NCI-H460 (cell line): ENCODE measurements at places on chromosomes 6 and 20. TPM values are rescaled to one million over a fixed set of nuclear protein-coding genes. Genes with fewer than 3 reads are reported as not detected.

DNA sequence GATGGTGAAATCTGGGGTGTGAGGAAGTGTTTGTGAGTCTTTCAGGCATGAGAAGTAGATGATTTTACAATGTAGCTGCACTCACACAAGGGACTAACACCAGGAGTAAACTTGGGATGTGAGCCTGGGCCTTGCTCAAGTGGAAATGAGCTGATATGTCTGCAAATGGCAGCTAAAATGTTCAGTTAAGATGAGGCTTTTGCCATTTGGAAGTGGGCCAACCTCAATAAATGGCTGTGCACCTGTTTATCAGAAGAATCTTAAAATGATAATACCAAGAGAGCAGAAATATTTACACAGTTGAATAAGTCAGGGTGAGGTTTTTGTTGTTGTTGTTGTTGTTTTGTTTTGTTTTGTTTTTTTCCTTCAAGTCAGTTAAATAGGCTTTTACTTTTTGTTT lies 25.7 kb upstream of the KLHL31 start:
- no peak for DNase-seq

The SLC12A5 gene
- not detected in 2 replicates for total RNA-seq

GRCh38 chr6:17962436-17963031 lies 24.9 kb downstream of the KIF13A start:
- DNase-seq, result no peak

GRCh38 chr6:43823879-43824702 lies 54.1 kb downstream of the VEGFA start:
- no peak for DNase-seq

GRCh38 chr20:308427-309038 lies 11.2 kb downstream of the ZCCHC3 start:
- DNase-seq, result no peak

DNA sequence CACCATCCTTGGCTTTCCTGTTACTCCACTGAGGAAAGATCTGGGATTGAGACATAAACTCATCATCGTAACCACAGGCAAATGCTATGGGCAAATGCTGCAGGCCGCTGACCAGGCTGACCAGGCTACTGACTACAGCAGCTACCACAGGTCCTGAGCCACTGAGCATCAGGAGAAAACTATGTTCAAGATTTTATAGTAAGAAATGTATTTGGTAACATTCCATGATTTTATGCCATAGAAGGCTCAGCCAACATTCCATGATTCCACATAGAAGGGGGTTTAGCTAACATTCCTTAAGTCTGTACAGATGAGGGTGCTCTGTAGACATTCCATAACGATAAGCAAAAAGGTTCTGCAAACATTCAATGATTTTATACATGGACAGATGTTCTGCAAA lies 16.1 kb upstream of the B4GALT5 start:
- DNase-seq, result no peak

DNA sequence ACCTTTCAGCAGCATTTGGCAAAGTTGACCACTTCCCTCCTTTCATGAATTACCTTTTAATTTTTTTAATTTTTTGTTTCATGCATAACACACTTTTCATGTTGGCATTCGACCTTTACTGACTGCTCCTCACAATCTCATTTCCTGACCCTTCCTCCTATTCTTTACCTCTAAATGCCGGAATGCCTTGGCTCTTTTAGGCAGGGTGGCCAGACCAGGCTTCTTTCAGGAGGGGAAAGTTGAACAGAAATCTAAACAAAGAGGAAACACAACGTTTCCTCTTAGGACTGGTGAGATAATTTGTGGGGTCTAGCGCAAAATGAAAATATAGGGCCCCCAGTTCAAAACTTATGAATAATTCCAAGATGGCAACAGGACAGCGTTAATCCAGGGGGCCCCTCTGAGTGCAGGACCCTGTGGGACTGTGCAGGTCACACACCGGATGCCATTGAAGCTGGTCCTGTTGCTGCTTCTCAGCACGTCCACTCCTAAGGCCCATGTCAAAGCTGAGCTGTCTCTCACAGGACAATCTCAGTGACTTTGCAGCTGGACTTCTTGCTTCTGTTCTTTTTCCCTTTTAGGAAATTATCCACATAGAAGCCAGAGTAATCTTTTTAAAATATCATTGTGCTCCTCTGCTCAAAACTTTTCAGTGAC lies 313.8 kb downstream of the HDGFL1 start:
- no peak for DNase-seq

DNA sequence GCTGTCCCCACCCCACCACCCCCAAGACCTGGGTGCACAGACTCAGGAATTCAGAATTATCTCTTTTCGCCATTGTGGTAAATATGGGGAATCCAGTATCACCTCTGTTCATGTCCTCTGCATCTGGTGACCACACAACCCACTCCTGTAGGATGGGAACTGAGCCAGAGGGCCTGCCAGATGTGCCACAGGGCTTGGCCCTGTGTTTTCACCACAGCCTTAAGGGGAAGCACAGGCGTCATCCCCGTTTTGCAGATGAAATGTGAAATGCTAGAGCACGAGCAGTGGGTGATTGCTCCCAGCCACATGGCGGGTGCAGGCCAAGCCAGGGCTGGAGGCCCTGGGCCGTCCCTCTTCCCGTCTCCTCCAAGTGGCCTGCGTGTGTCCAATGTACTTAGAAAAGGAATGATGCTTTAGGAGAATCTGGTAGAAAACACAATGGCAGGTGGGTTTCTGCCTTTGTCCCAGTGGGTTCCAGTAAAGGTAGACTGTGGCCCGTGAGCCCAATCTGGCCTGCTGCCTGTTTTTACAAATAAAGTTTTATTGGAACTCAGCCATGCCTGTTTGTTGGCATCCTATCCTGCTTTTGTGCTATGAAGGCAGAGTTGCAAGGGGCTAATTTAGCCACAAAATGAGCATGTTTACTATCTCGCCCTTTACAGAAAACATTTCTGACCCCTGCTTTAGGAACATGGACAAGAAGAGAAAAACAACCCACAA lies 309.2 kb downstream of the CDH4 start:
- no peak for DNase-seq

DNA sequence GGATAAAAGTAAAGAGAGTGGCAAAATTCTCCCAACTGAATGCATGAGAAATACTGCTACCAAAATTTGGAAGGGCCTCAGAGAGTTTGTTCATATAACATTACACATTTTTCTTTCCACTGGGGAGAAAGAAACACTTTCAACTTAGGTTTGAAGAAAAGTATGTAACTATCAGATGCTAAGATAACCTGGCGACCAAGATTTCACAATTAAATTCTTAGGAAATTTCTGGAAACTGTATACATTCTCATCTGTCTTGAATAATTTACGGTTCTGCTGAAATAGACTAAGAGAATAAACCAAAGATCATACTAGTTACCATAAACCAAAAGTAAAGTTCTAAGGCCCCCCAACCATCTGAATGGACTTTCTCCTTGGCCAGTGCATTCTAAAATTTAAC lies 413.0 kb upstream of the RUNX2 start:
- no peak for DNase-seq

DNA sequence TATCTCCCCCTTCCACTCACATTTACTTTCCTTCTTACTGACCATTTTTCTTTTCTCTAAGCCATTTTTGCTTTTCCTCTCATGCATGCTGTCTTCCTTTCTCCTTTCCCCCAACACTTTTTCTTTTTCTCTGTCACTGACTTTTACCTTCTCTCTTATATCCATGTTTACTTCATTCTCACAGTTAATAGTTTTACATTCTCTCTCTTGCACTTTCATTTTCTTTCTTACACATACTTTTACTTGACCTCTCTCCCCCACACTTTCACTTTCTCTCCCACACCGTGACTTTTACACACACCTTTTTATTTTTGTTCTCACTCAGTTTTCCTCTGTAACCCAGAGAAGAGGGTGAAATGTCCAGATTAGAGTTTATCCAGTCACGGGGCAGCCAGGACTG lies 636.3 kb downstream of the PTPRT start:
- no peak for DNase-seq

GRCh38 chr6:165872311-165872710 lies 209.3 kb upstream of the PDE10A start:
- DNase-seq, result no peak

The NKAPL gene
- total RNA-seq, result not detected in 2 replicates

The SRMS gene
- not detected in 2 replicates for total RNA-seq
